ENCODE measurements at places on chromosomes 4 and X.

GRCh38 chr4:168487282-168488035 is 7.2 kb upstream of the DDX60L start:
- DNase-seq, result no peak

- DNase-seq, result no peak
Measured at GRCh38 chr4:122481766-122482405, 25.4 kb upstream of the IL2 start.

DNA sequence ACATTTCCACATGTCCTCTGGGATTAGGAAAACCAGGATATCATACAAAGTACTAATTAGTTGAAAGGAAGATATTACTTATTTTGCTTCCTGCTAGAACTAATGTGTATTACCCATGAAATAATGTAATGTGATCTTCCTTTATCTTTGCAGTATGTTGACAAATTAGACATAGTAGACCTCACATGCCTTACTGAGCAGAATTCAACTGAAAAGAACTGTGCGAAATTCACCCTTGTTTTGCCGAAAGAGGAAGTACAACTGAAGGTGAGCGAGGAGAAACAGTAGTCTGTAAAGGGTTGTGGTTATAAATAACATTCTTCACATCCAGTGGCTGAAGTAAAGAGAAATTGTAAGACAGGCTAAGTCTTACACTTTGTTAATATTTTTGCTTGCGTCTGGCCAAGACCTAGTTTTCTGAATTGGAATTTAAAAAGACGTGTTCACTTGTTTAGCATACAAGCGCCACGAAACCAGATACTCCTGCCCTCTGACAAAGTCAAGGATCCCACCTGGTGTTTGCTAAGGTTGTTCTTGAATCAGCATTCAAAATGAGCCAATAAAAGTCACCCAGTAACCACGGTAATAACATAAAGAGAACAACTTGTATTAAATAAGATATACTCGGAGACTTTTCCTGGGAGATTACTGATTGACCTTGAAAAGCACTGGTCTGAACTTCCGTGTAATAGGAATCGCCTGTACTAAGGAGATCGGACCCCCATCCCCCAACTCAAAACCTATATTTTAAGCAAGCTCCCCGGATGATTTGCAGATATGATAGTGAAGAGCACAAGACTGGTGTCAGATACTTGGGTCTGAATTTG is 16.9 kb downstream of the STAP1 start:
- no peak for DNase-seq

DNA sequence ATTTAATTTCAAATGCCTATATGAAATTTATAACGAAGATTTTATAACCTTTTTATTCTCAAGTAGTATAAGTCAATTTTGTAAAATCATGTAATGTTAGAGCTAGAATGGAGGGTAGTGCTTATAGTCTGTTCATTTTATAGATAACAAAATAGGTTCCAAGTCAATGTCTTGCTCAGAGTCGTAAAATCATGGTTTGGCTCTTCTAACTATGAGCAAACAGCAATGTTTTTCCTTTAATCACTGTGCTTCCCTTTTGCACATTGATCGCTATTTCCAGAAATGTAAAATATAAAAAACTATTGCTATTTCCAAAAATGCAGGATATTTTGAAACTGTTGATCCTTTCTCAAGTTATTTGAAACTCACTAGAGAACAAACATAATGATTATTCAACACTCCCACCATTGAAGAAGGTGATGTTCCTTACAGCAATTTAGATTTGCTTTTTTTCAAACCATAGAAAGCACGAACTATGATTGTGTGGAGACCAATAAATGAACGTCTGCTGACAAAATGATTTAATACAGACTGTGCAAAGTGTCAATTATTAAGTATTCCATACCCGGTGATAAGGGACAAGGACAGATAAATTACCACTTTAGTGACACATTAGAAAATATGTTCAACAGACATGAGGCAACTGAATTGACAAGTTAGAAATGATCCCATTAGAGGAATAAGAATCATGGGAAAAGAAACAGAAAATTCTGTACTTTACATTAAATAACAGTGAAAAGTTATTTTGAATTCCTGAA is 412.1 kb upstream of the TECRL start:
- no peak for DNase-seq

- DNase-seq, result no peak
Measured at GRCh38 chr4:83362492-83363329, 28.1 kb upstream of the HPSE start.

DNA sequence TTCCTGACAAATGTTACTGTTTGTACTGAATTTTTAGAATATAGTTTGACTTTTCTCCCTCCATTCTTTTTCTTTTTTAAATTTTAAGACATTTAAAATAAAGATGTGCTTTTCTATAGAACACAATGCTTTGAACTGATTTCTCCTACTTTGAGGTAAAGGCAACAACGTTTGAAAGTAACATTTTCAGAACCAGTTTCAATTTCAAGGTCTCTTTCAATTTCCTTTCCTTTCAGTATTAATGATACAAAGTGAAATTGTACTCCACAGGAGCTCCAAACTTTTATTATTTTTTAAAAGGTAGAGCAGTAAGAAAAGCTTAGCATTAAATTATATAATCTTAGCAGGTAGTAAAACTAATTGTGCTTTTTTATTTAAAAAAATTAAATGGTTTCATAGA is 54.9 kb downstream of the NDST4 start:
- no peak for DNase-seq

DNA sequence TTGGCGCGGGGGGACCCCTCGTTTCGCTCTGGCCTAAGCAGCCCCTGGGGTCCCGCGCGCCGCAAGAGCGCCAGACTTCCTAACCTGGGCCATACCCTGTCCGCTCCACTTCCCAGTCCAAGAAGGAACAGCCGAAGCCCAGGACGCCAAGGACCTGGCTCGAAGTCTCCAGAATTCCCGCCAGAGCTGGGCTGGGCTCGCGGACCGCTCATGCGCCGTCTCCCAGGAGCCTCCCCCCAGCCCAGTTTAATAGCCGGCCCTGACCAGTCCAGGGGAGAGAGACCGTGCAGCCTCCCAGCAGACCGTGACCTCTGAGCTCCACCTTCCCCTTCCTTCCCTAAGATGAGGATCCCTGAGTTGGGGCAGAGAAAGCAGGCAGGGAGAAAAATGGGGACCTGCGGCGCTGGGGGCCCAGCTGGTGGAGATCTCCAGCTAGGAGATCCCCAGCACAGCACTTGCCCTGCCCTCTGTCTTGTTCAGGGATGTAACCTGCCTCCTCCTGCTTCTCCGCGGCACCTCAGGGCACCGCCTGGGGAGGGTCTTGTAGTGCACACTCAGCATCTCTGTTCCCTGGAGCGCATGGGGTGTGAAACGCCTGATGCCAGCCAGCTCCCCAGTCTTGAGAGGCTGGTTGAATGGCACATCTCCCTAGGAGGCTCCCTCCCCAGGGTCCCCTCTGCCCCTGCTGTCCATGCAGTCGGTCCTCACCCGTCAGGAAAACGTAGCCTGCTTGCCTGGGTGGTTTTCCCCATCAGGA is 1.2 kb upstream of the LETM1 start:
- DNase-seq, result no peak

GRCh38 chrX:38923451-38923969 is 122.3 kb downstream of the MID1IP1 start:
- no peak for DNase-seq

GRCh38 chrX:129641941-129642340 is 12.8 kb downstream of the APLN start:
- DNase-seq, result no peak

- DNase-seq, result no peak
Measured at GRCh38 chr4:58456727-58457384, 1346.7 kb upstream of the IGFBP7 start.

GRCh38 chr4:8041868-8042267 is 102.2 kb upstream of the AFAP1 start:
- no peak for DNase-seq

- no peak for DNase-seq
Measured at GRCh38 chrX:12447448-12448064, 309.3 kb downstream of the FRMPD4 start.

- DNase-seq, result peak; percentile 5
Measured at GRCh38 chrX:65985922-65986588, 53.8 kb downstream of the VSIG4 start.

DNA sequence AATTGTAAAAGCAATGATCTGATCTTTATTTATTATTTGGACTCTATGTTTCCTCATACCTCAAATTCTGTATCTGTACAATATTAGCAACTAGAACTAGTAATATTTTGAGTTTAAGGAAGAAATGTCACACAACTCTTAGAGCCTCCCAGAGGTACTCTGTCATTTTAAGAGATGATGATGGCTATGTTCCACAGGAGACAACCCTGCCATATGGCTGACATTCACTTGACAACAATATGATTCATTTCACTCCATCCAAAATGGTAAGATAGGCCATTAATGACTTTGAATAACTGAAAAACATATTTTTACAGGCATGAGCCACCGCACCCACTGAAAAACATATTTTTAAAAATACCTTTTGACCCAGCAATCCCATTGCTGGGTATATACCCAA is 190.3 kb downstream of the MAML3 start:
- DNase-seq, result no peak

GRCh38 chr4:133600008-133600407 is 450.9 kb downstream of the PCDH10 start:
- no peak for DNase-seq

GRCh38 chrX:23505531-23506303 is 161.6 kb upstream of the PRDX4 start:
- DNase-seq, result peak; percentile 52

All from T47D (cell line).